Right renal pelvis (tissue), 4 donors: ENCODE measurements at places on chromosomes 3 and 15. TPM values are rescaled to one million over a fixed set of nuclear protein-coding genes. Genes with fewer than 3 reads are reported as not detected.

Gene CPN2
- 0.50 TPM for polyA plus RNA-seq

Gene TM4SF1
- 72.4 TPM for polyA plus RNA-seq

Gene GOLGA6C
- polyA plus RNA-seq, result not detected

Gene CPEB1
- 1.9 TPM for polyA plus RNA-seq

Gene TEX9
- 34.3 TPM for polyA plus RNA-seq

Gene AEN
- 6.6 TPM for polyA plus RNA-seq

Gene ZNF80
- polyA plus RNA-seq, result not detected

Gene ASB14
- 0.47 TPM for polyA plus RNA-seq

Gene CIDEC
- not detected for polyA plus RNA-seq

Gene MLF1
- 64.7 TPM for polyA plus RNA-seq

Gene GOLGA6L4
- 14.3 TPM for polyA plus RNA-seq

Gene C3orf22
- polyA plus RNA-seq, result 0.23 TPM

Gene SYNPR
- 0.10 TPM for polyA plus RNA-seq

Gene FAM107A
- 4.1 TPM for polyA plus RNA-seq

Gene RBP2
- not detected for polyA plus RNA-seq

Gene AMOTL2
- 81.9 TPM for polyA plus RNA-seq
